Natural killer cell (primary cell): ENCODE measurements at places on chromosomes 13 and 19.

DNA sequence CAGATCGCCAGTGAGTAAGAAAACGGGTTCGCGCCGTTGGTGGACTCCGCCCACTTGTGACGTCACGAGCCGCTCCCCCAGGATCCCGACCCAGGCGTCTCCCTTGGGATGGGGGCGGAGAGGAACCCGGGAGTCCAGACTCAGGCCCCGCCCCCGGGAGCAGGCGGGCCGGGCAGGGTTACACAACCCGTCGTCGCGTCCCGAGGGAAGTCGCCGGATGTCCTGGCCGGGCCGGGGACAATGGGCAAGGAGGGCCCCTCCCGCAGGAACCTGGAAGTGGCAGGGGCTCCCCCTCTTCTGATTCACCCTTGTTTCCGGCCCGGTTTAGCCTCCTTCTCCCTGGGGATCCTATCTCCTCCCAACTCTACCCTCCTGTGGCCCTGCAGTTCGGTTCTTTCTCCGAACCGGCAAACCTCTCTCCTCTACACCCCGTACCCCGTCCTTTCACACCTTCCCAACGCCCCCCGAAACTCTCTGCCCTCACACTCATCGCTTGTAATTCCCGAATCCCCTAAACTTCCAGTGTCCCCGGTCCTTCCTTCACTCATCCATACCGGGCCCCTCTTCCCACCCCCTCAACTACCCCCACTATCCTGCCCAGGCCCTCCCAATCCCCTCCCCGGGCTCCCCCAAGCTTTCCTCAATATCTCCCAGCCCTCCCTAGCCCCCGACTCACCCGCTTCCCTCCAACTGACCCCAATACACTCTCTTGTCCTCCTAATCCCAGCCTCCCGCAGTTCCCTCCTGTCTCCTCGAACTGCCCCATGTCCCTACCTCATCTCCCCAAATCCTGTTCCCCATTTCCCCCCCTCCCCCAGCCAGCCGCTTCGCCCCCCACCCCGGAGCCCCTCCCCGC lies 20.0 kb upstream of the ERCC1 start:
- H3K36me3 ChIP-seq: peaks cover 5% of the 10 kb centered on the region
- H3K4me3 ChIP-seq: peak overlapping the region; percentile 36
- H3K27me3 ChIP-seq: no peaks in the 10 kb centered on the region
- H3K27ac ChIP-seq: peak overlapping the region; percentile 59

DNA sequence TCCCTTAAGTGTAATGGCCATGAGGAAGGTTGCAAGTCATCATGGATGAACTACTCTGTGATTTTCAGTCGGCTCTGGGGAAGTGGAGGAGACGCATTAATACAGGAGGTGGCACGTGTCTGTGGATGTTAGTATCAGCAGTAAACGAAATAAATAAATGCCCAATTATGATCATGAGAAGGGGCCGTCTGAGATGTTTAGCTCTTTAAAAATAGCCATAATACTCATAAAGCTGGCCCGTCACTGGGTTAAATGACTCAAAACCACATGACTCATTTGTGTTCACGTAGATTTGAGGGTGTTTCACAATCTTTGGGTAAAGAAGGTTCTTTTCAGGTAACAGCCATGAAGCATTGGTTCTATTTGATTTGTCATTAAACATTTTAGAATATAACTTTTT lies 620.6 kb downstream of the GPC6 start:
- no peak for DNase-seq
- H3K27me3 ChIP-seq: no peaks in the 10 kb centered on the region
- H3K27ac ChIP-seq: no peak overlapping the region
- no peaks in the 10 kb centered on the region for H3K36me3 ChIP-seq
- no peaks in the 10 kb centered on the region for H3K4me1 ChIP-seq

GRCh38 chr13:59414006-59414405 lies 749.7 kb downstream of the DIAPH3 start:
- no peaks in the 10 kb centered on the region for H3K27me3 ChIP-seq
- H3K36me3 ChIP-seq: no peaks in the 10 kb centered on the region
- no peaks in the 10 kb centered on the region for H3K4me1 ChIP-seq

DNA sequence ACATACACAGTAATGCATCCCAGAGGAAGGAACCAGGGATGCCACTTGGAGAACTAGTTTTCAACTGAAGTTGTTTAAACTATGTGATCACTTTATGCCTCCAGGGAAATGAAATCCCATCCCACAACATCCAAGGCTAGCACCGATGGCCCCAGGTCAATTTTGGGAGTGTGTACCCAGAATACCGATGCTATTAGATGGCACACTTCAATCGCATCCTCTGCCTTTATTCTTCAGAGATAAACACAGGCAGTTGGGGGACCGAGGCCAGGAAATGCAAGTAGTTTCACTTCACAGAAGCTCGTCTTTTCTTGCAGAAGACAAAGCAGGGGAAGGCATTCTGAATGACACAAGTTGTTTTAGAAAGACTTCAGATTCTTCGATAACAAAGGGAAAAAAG lies 13.8 kb downstream of the STK24 start:
- peak overlapping the region; percentile 54 for H3K27ac ChIP-seq
- H3K27me3 ChIP-seq: no peaks in the 10 kb centered on the region
- peaks cover 47% of the 10 kb centered on the region for H3K4me1 ChIP-seq
- H3K36me3 ChIP-seq: peaks cover 2% of the 10 kb centered on the region
- DNase-seq: no peak
- H3K4me3 ChIP-seq: no peak overlapping the region

DNA sequence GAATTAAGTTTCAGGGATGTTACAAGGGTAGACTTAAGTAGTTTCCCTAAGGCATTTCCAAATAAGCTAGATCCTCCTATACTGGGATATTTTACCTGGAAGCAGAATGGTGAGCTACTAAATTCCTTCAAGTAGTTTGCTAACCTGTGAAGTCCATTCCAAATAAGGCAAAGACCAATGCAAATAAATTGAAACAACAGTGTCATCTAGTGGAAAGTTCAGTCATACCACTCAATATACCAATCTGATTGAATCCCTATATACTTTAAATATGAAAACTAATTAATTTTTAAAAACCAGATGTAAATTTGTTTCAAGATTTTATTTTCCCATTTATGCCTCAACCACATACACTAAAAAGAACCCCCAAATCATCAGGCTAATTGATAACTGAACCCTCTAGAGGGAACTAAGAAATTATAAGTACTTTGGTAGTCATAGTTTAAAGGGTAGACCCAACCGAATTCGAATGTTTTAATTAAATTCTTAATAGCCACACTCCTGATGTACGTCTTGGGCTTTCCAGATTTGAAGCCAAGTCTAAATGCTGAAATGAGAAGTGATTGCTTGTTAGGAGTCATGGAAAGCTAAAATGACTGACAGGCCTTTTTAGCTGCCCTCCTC lies 223.7 kb downstream of the TBC1D4 start:
- DNase-seq: no peak
- no peaks in the 10 kb centered on the region for H3K27me3 ChIP-seq
- no peaks in the 10 kb centered on the region for H3K36me3 ChIP-seq

GRCh38 chr13:45370922-45371406 lies 30.0 kb upstream of the TPT1 start:
- H3K27ac ChIP-seq: no peak overlapping the region
- H3K4me3 ChIP-seq: no peak overlapping the region
- H3K36me3 ChIP-seq: no peaks in the 10 kb centered on the region
- H3K4me1 ChIP-seq: peaks cover 29% of the 10 kb centered on the region
- H3K27me3 ChIP-seq: no peaks in the 10 kb centered on the region

- peak; percentile 60 for DNase-seq
- H3K27ac ChIP-seq: peak overlapping the region; percentile 88
- peak overlapping the region; percentile 95 for H3K4me3 ChIP-seq
These were observed 800 bp downstream of the ETFB start for GRCh38 chr19:51365211-51365964.

DNA sequence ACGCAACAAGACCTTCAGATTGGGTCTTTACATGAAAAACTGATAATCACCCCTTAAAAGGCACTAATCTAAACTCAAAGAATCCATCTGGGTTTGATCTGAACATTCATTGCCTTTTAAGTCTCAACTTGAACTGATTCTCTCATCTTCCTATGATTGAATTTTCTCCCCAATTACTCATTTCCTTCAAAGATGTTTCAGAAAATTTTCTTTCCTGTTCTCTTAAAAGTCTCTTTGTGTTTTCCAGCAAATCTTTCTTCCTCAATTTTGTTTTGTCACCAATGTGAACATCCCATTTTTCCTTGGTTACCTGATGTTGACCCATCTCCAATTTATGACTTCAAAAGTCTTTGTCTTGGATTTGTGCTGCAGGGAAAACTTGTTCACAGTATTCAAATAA lies 234.3 kb downstream of the DACH1 start:
- no peak overlapping the region for H3K27ac ChIP-seq
- no peak for DNase-seq
- no peaks in the 10 kb centered on the region for H3K4me1 ChIP-seq

- H3K36me3 ChIP-seq: no peaks in the 10 kb centered on the region
- DNase-seq: no peak
- H3K4me1 ChIP-seq: no peaks in the 10 kb centered on the region
- no peaks in the 10 kb centered on the region for H3K27me3 ChIP-seq
- H3K27ac ChIP-seq: no peak overlapping the region
These were observed 18.3 kb upstream of the ENOX1 start for GRCh38 chr13:43805071-43805468.

DNA sequence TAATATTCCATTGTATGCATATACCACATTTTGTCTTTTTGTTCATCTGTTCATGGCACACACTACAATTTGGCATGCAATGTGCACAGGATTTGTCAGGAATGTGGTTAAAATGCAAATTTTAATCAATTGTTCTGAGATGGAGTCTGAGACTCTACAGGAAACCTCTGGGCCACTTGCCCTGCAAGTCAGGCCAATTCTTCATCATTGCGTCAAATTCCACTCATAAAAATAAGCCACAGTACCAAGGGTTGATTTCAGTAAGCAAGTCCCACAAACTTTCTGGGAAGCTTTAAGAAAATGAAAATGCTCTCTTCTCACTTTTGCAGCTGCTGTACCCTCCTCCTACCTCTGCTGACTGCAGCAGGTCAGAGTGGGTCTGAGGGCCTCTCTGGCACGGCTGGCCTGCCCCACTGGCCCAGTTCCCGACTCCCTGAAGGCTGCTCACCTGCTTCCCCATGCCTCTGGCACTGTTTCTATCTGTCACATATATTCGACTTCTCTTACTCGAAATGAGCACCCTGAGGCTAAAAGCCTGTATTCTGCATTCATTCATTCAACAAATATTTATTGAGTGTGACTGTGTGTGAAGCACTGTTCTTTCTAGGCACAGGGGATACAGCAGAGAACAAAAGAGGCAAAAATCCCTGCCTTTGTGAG lies 83.8 kb upstream of the WASF3 start:
- H3K36me3 ChIP-seq: no peaks in the 10 kb centered on the region
- no peak for DNase-seq
- H3K4me1 ChIP-seq: peaks cover 14% of the 10 kb centered on the region
- no peak overlapping the region for H3K4me3 ChIP-seq

DNA sequence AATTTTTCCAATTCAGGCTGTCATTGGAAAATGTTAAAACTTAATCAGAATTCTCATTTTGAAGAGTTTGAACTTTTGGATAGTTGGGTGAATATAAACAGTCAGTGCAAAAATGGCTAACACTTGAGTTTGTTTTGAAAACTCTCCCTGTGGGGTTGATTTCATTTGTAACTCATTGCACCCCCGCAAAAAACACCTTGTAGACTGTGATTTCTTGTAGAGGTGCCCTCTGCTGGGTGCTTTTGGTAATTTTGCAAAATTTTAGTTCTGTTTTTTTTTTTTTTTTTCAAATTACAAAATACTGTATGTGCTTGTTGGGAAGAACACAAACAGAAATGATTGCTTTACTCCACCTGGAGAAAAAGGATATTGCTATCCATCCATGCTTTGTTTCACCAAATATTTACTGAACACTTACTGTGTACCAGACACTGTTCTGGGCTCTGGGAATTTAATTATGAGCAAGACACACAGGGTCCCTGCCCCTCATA lies 28.2 kb upstream of the GPI start:
- H3K27ac ChIP-seq: no peak overlapping the region
- no peak for DNase-seq
- H3K36me3 ChIP-seq: peaks cover 34% of the 10 kb centered on the region
- no peaks in the 10 kb centered on the region for H3K4me1 ChIP-seq
- no peak overlapping the region for H3K4me3 ChIP-seq

GRCh38 chr19:17688853-17689595 lies 870 bp upstream of the UNC13A start:
- no peaks in the 10 kb centered on the region for H3K36me3 ChIP-seq
- H3K27me3 ChIP-seq: peaks cover 35% of the 10 kb centered on the region
- H3K27ac ChIP-seq: no peak overlapping the region

DNA sequence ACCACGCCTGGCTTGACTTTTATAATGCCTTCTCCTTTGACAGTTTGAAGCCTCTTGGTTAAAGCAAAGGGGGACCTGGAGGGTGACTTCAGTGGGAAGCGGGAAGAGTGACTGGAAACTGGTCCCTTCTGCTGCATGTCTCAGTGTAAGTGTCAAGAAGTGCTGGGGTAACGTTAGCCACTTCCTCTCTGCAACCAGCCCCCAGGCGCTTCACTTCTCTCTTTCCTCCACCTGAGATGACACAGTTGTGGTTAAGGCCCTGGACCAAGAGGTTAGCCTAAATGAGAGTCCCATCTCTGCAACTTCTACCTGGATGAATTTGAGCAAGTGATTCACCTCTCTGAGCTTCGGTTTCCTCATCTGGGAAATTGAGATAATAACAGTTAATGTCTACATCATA lies 16.3 kb downstream of the LEUTX start:
- H3K4me3 ChIP-seq: no peak overlapping the region
- no peak for DNase-seq
- no peak overlapping the region for H3K27ac ChIP-seq

- no peak overlapping the region for H3K27ac ChIP-seq
- no peak overlapping the region for H3K4me3 ChIP-seq
- DNase-seq: no peak
- peaks cover 1% of the 10 kb centered on the region for H3K4me1 ChIP-seq
These were observed 19.6 kb upstream of the AKAP8 start for GRCh38 chr19:15399234-15399515.

DNA sequence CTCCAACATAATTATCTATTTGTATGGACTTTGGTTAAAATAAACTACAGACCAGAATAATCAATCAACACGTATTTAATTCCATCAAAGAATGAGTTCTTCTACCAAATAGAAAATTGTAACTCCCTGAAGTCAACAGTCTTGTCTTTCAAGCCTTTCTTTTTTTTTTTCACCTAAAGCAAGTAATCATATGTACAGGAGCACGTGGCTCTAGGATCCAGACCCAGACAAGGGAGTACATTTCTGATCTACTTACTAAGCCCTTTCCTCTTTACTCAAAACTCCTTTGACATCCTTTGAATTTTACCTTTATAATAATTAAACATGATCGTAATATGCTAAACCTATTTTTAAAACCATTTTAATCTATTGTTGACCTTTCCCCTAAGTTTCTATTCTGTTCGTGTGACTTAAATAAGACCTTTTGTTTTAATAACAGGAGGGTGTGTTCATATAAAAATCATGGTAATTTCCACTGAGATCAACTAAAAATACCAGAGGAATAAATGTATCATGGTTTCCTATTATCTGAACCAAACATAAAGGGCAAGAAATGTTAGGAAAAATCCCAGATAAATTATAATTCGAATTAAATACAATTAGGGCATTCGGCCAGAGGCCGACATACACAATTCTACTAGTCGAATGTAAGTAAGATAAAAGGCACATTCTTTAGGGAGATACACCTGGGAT lies 1.7 kb downstream of the SLC7A1 start:
- no peak overlapping the region for H3K4me3 ChIP-seq
- no peak for DNase-seq
- H3K27me3 ChIP-seq: no peaks in the 10 kb centered on the region
- H3K27ac ChIP-seq: no peak overlapping the region
